NCI-H1105 (cell line): ENCODE measurements at places on chromosomes 7 and 10.

- no peak for DNase-seq
These were observed 8.0 kb downstream of the SEMA3E start for GRCh38 chr7:83640731-83641537.

DNA sequence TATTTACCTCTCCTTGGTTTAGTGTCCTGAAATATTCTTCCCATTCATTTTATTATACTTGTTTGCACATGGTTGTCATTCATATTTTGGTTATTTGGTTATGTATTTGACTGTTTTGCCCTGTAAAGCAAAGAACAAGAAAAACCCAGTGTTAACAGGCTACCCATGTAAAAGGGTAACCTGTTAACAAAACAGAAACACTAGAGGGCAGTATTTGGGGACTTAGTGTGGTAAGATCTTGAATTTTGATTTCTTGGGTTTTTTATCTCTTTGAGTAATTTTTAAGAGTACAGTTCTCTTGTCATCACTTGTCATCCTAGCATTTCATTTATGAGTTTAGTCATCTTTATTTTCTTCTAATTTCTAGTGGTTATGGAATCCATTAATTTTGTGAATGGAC, 51.3 kb downstream of the POLL start:
- DNase-seq: no peak

GRCh38 chr7:112266595-112267270, 60.2 kb downstream of the ZNF277 start:
- no peak for DNase-seq

DNA sequence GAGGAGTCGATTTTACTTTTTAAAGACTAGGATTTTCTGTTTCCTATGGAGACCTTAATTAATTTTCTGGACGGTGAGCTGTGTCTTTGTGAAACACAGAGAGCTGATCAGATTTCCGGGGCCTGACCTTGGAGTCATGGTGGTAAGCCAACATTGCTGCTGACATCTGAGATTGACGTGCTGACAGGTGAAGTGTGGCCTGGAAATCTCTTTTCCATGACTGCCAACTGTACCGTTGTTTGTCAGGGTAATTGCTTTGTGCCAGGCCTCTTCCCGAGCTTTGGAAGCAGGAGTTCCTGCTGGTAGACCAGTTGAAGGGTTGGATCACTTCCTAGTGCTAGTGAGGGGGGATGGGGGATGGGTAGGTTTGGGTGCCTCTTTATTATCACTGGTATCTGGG, 71.2 kb downstream of the ADRA2A start:
- no peak for DNase-seq

DNA sequence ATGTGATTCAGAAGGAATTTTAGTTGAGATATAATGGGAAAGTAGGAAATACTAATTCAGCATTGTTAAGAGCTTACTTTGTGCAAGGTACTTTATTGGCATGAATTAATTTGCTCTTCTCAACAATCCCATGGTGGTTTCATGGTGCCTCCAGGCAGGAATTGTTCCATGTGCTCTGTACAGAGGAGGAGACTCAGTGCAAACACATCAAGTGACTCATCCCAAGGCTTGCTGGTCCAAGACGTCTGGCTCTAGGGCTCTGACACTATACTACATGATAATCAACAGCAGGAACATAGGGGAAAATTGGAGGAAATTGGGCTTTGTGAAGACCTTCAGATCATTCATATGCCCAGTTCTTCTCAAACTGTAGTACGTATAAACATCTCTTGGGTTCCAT, 66.5 kb upstream of the PRKG1 start:
- no peak for DNase-seq

DNA sequence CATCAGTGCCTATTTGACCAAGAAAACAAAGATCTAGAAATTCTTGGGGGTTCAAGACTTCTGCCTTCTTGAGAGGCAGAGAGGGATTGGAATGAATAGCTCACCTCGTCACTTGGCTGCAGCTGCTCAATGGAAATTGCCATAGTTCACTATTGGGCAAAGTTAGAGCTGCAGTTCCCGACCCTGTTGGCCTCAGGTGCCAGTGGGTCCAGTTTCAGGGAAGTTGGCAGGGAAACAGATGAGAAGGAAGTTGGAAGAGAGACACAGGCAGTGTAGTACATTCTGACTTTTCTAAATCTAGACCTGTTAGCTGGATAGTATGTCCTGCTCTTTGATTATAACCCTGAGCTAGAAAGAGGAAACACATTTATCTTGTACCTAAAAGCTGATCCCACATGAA, 19.1 kb downstream of the A1CF start:
- no peak for DNase-seq

GRCh38 chr10:44028384-44029137, 356.3 kb downstream of the CXCL12 start:
- DNase-seq: no peak

- no peak for DNase-seq
These were observed 231.0 kb downstream of the KIAA1217 start for GRCh38 chr10:24439935-24440334.

- DNase-seq: no peak
These were observed 1.7 kb downstream of the ARF5 start for GRCh38 chr7:127589896-127590295.

- no peak for DNase-seq
These were observed 3.9 kb upstream of the ADAM8 start for GRCh38 chr10:133280391-133281059.

DNA sequence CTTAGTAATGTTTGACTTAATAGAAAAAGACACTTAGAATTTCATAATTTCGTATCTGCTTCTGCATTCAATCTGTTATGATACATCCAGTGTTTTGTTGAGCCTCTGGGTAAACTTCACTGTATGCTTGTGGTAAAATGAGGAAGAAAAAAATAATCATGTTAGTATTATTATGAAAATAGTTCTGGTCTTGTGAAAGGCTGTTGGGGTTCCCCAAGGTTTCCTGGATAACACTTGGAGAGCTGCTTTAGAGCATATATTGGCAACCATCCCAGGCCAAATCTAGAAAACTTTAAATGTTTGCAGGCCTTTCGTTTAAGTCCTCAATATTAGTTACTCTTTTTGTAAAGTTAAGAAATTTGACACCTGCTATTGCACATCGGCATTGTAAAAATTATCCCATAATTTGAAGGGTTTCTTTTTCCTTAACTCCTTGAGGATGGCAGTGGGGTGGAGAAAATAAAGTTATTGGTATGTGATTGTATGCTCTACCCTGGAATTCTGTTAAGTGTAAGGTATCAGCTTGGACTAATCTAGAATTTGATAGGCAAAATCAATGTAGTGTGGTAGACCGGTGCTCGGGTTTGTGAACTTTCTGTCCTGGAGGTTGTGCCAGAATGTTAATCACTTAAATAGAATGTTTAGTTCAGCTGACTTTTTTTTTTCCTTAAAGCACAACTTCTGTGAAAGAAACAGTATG, 54.5 kb downstream of the WAC start:
- DNase-seq: no peak

- DNase-seq: no peak
These were observed 197.5 kb downstream of the BUB3 start for GRCh38 chr10:123351715-123352114.

GRCh38 chr7:101167645-101168411, 2.5 kb upstream of the VGF start:
- DNase-seq: no peak
